ENCODE measurements at places on chromosomes 1 and 21. TPM values are rescaled to one million over a fixed set of nuclear protein-coding genes. Genes with fewer than 3 reads are reported as not detected.

NGF gene
- 12.9 TPM for total RNA-seq

ELF3 gene
- 2.9 TPM for total RNA-seq

GRCh38 chr1:185644531-185644930 is 89.7 kb upstream of the HMCN1 start:
- no peaks in the 10 kb centered on the region for H3K36me3 ChIP-seq
- H3K27me3 ChIP-seq: no peaks in the 10 kb centered on the region
- H3K27ac ChIP-seq: no peak overlapping the region
- DNase-seq: no peak

DNA sequence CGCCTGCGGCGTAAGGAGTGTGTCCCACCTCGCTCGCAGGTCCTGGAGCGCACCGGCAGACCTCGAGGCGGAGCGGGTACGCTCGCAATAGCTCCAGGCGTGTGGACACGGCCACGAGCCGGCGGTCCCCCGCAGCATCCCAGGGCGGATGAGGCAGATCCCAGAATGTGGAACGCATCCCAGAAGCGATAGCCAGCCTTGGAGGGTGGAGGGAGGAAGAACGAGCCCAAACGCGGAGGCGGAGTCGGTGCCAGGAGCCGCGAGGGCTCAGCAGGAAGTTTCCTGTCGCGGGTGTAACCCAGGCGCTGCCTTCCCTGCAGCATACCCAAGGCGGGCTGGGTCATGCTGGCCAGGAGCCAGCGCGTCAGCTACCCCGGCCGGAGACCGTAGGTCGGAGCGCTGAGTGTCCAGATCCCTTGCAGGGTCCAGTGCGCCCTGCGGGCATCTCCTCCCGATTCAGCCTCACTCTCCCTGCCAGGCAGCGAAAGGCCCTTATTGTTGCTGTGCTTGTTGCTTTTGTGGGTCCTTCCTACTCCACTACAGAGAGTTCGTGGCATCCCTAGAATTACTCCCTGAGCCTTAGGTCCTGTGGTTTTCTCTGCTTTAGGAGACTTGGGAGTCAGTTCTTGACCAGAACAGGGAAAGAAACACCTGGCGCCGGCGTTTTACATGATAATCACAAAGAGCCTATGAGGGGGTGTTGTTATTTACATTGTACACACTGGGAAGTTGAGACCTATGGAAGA is 27.7 kb downstream of the STYXL2 start:
- H3K27ac ChIP-seq: no peak overlapping the region
- peaks cover 2% of the 10 kb centered on the region for H3K27me3 ChIP-seq
- peak overlapping the region; percentile 52 for H3K4me3 ChIP-seq
- no peaks in the 10 kb centered on the region for H3K36me3 ChIP-seq
- DNase-seq: peak; percentile 28

DNA sequence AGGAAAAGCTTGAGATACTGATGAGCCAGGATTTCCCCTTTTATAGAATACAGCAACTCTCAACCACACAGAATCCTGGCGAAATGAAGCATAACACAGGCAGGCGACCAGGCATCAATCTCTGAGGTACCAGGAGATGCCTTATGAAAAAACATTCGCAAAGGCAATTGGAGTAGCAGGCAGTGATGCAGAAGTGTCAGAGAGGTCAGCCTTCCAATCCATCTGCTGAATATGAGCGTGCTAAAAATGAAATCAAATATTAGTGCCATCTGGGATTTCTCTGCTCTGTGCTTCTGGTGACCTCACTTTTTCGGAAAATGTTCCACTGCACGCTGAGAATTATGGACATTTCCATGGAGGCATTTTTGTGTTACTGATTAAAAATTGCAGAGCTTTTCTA is 258.8 kb downstream of the VAV3 start:
- no peak overlapping the region for H3K27ac ChIP-seq
- no peaks in the 10 kb centered on the region for H3K27me3 ChIP-seq
- H3K36me3 ChIP-seq: no peaks in the 10 kb centered on the region
- DNase-seq: no peak

KRTAP19-3 gene
- not detected for total RNA-seq

- H3K4me1 ChIP-seq: peaks cover 17% of the 10 kb centered on the region
- DNase-seq: no peak
- peak overlapping the region; percentile 83 for H3K27ac ChIP-seq
- H3K4me3 ChIP-seq: peak overlapping the region; percentile 71
- no peaks in the 10 kb centered on the region for H3K36me3 ChIP-seq
These were observed 342.0 kb downstream of the USP25 start for GRCh38 chr21:16071761-16072160.

DNA sequence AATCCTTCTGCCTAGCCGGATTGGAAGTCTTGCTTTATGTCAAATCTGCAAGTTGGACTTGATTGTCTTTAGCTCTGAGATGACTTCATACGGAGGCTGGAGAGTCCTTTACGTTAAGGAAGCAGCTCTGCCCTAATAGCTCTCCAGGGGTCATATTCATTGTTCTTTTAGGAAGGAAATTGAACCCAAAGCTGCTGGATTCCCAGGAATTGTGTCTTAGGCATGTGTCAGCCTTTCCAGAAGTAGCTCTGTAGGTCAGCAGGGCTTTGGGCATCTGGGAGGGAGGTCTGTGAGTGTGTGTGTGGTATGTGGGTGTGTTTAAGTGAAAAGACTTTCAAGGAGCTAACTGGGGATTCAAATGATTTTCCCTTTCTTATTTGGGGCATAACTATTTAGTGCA is 82.4 kb downstream of the ABCA4 start:
- peak; percentile 24 for DNase-seq
- peaks cover 13% of the 10 kb centered on the region for H3K4me1 ChIP-seq
- no peak overlapping the region for H3K27ac ChIP-seq
- H3K36me3 ChIP-seq: no peaks in the 10 kb centered on the region
- H3K27me3 ChIP-seq: no peaks in the 10 kb centered on the region
- H3K4me3 ChIP-seq: no peak overlapping the region

ARPC5 gene
- 180 TPM for total RNA-seq

DNA sequence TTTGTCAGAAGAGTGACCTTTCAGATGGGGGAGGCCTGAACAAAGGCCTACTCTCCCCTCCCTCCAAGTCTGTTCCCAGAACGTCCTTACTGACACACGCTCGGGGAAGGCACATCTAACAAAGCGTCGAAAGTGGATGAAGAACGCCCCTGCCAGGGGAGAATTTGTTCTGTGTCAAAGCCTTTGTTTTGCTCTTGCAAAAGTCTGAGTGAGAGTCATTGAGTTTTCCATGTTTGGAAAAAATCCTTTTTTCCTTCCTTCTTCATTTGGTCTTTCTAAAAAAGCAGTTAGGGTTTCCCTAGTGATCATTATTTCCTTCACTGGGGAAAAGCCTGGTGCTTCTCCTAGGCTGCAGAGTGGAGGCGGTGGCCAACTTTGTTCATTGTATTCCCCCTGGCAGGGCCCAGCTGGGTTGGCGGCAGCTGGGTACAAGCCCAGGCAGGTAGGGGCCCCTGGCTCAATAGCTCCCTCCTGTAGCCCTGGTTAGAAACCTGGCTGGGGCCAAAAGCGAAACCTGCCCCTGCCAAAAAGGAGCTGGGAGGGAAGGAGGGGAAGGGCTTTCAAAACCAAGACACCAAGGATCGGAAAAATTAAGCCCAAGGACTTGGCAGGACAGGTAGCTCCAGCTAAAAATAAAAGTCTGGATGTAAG is 81.1 kb downstream of the ITPKB start:
- H3K4me1 ChIP-seq: peaks cover 62% of the 10 kb centered on the region
- no peaks in the 10 kb centered on the region for H3K36me3 ChIP-seq

GRCh38 chr1:42184616-42185015 is 20.1 kb upstream of the GUCA2A start:
- H3K36me3 ChIP-seq: peaks cover 14% of the 10 kb centered on the region
- H3K4me3 ChIP-seq: no peak overlapping the region
- H3K4me1 ChIP-seq: peaks cover 16% of the 10 kb centered on the region
- no peaks in the 10 kb centered on the region for H3K27me3 ChIP-seq

PTAFR gene
- total RNA-seq: 0.24 TPM

- H3K27ac ChIP-seq: no peak overlapping the region
- no peaks in the 10 kb centered on the region for H3K27me3 ChIP-seq
- H3K36me3 ChIP-seq: no peaks in the 10 kb centered on the region
- no peak for DNase-seq
- H3K4me3 ChIP-seq: no peak overlapping the region
These were observed 163.8 kb downstream of the NPHP4 start for GRCh38 chr1:5828308-5828935.

- H3K4me1 ChIP-seq: peaks cover 3% of the 10 kb centered on the region
- H3K27me3 ChIP-seq: no peaks in the 10 kb centered on the region
- H3K4me3 ChIP-seq: no peak overlapping the region
- H3K36me3 ChIP-seq: no peaks in the 10 kb centered on the region
- DNase-seq: no peak
These were observed 13.8 kb downstream of the SLC35E2B start for GRCh38 chr1:1678581-1679380.

DNA sequence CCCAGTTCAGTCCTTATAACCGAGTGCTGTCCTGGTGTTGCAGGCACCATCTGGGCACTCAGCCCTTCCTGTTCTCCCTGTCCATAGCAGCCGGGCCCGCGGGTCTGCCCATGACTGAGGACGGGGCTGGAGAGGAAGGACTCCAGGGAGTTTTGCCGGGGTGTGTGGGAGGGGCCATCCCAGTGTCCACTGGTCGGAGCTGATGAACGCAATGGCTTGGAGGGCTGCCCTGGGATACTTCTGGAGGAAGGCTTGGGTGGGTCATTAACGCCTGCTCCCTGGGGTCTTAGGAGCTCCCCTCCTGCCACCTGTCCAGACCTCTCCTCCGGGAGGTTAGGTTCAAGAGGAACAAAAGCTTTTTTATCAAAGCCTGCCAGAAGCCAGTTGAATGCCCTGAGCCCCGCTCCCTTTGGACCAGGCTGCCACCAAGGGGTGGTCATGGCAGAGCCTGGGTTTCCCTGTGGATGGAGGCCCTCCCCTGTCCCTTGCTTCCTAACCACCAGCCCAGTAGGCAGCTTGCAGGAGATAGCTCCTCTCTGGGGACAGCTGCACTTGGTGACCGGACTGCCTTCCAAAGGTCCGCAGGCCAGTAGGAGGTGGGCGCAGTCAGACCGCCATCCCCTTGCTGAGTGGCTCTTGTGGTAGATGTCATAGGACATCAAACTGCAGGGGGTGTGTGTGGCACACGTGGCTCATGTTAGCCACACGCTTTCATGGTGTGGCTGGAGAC is 61.3 kb downstream of the TRIM11 start:
- no peak overlapping the region for H3K27ac ChIP-seq
- no peaks in the 10 kb centered on the region for H3K4me1 ChIP-seq
- DNase-seq: no peak
- no peaks in the 10 kb centered on the region for H3K36me3 ChIP-seq

- peaks cover 25% of the 10 kb centered on the region for H3K4me1 ChIP-seq
- H3K27ac ChIP-seq: peak overlapping the region; percentile 14
- H3K27me3 ChIP-seq: no peaks in the 10 kb centered on the region
- no peak overlapping the region for H3K4me3 ChIP-seq
- H3K36me3 ChIP-seq: peaks cover 41% of the 10 kb centered on the region
- peak; percentile 49 for DNase-seq
These were observed 38.1 kb downstream of the MRAP start for GRCh38 chr21:32336711-32337110.

DNA sequence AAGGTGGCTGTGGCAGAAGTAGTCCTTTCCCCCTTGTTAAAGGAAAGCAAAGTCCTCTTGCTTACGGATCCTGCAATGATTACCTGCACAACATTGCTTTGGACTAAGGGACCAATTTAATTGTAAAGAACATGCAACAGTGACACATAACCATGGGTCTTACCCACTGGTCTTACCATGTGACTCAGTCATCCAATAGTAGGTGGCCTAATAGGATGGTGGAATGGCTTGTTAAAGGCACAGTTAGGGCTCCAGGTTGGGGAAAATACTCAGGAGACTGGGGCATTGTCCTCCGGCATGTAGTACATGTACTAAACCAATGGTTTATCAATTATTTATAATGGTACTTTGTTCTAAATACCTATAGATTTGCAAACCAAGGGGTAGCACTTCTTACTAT is 2.1 kb upstream of the YIPF1 start:
- no peak overlapping the region for H3K4me3 ChIP-seq
- no peaks in the 10 kb centered on the region for H3K36me3 ChIP-seq
- H3K27ac ChIP-seq: no peak overlapping the region
- peaks cover 8% of the 10 kb centered on the region for H3K4me1 ChIP-seq
- DNase-seq: no peak
- H3K27me3 ChIP-seq: no peaks in the 10 kb centered on the region

DNA sequence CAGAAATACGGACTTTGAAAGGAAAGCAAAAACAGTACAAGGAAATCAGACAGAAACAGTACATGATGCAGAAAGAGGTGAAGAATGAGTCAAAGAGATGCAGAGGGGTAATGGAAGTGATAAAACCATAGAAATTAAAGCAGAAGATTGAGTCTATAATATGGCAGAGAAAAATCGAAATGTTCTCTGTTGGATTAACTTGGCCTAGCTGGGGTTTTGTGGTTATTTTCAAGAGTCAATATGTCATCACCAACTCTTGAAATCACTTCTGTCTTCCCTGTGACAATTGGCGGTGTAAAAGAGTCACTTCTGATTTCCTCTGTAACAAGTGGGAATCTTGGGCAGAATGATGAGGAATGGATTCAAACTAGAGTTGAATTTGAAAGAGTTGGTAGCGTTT is 7.4 kb downstream of the YTHDF2 start:
- H3K4me3 ChIP-seq: no peak overlapping the region
- no peak for DNase-seq
- peaks cover 6% of the 10 kb centered on the region for H3K4me1 ChIP-seq

- H3K4me3 ChIP-seq: peak within 1 kb of the TSS; percentile 46
- peaks cover 7% of the 10 kb centered on the region for H3K27me3 ChIP-seq
- no peak within 1 kb of the TSS for H3K27ac ChIP-seq
- DNase-seq: no peak
- H3K4me1 ChIP-seq: no peaks in the 10 kb centered on the region
These were observed at the start of gene BMP8A for GRCh38 chr1:39491146-39491921. Gene BMP8A, plus strand, starts transcription at chr1:39491636. Its CDS starts 356 bp downstream, at chr1:39491992.

GRCh38 chr1:92623187-92623778 is 136.6 kb upstream of the GFI1 start:
- DNase-seq: peak; percentile 3
- H3K4me3 ChIP-seq: no peak overlapping the region
- no peaks in the 10 kb centered on the region for H3K27me3 ChIP-seq
- H3K27ac ChIP-seq: no peak overlapping the region

AXDND1 gene
- total RNA-seq: 1.1 TPM

- H3K4me3 ChIP-seq: no peak overlapping the region
- DNase-seq: peak; percentile 36
- peaks cover 57% of the 10 kb centered on the region for H3K4me1 ChIP-seq
These were observed 52.6 kb downstream of the GLIS1 start for GRCh38 chr1:53686091-53686964.
